Adipocyte (in vitro differentiated cells): ENCODE measurements at places on chromosomes 3 and 15.

DNA sequence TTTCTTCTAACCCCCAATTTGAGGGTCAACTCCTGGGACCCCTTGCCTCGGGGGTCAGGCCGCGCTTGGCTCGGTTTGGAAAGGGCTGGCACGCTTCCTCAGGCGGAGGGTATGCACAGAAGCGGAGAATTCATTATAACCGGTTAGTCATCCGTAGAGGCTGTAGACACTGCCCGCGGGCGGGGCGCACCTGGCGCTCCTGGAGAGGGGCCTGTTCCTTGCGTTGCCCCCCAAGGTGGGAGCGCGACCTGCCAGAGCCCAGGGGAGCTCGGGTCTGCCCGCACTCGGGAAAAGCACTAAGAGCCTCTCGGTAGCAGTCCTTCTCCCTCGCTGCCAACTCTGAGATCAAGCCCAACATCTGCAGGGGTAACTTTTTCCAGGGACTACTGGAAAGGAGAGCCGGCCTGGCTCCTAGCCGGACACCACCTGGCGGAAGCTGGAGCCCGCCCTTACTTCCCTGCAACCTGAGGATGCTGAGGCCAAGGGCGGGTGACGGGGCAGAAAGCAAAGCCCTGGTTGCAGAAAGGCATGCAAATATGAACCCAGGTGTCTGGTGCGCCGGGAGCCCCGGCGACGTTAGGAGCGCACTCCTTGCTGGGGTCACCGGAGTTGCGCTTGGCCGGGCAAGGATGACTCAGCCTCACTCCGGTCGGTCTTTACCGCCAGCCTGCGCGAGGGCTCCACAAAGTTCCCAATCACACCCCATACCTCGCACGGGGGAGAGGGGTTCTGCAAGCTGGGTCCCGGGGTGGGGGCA, 1.5 kb upstream of the CACNA2D3 start:
- DNase-seq, result peak; percentile 12

GRCh38 chr3:2153547-2153946, 54.9 kb downstream of the CNTN4 start:
- no peak for DNase-seq

DNA sequence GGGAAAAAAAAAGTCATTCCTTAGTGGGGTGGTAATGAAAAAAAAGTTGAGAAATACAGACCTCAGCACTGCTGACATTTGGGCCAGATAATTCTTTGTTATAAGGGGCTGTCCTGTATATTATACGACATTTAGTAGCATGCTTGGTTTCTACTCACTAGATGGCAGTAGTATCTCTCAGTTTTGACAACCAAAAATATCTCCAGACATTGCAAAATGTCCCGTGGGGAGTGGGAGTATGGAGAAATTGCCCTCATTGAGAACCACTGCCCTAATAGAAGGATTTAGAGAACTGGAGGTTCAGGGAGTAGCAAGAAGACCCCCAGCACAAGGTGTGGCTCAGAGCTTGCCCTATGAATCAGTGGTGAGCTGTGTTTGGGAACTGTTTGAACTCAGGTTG, 28.6 kb upstream of the TEX264 start:
- DNase-seq, result peak; percentile 54

- DNase-seq, result no peak
These were observed 51.8 kb upstream of the ADPGK start for GRCh38 chr15:72835294-72835890.

DNA sequence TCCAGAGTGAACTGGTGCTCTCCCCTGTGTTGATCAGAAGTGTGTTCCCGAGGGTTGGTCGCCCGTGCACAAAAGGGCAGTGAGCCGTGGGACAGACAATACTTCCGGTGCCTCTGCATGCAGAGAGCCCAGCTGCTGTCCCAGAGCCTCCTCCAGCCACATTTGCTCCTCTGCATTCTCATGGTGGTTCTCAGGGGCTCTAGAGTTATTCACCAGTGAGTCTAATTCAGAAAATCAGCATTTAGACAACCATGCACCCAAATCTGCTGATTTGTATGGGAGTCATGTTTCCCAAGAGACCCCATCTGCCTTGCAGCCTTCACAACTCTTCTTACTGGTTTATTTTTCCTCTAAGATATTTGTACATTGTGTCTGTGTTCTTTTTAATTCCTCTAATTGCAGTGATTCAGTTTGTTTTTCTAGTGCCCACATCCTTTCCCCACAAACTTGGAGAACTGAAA, 107.0 kb upstream of the SPRED1 start:
- peak; percentile 31 for DNase-seq

- DNase-seq, result peak; percentile 47
These were observed 11.7 kb upstream of the SEMA3B start for GRCh38 chr3:50256978-50257890.

GRCh38 chr3:183560607-183561006, 5.1 kb upstream of the KLHL6 start:
- no peak for DNase-seq

GRCh38 chr15:94602754-94603470, 371.6 kb downstream of the MCTP2 start:
- DNase-seq, result no peak

- peak; percentile 80 for DNase-seq
These were observed 2.1 kb upstream of the HACD2 start for GRCh38 chr3:123586968-123587367.

- peak; percentile 80 for DNase-seq
These were observed 118.7 kb upstream of the SMAD3 start for GRCh38 chr15:66946578-66947164.

DNA sequence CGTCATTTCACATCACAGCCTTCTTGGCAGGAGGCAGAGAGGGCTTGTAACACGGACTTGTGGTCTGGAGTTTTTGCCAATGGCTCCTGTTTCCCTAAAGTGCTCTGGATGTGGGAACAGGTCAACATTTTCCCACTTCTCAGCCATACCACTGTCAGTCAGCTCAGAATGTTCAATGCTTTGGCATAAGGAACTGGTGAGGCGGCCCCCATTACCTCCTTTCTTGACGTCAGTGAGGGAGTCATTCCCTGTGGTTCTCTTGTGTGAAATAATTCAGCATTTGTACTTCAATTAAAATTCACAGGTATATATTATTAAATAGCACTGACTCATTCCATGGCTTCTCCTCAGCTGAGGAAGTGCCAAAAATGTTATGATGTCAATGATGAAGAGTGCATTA, 167.1 kb downstream of the P3H2 start:
- DNase-seq, result no peak

GRCh38 chr15:40029979-40030893, 8.7 kb downstream of the SRP14 start:
- DNase-seq, result no peak

DNA sequence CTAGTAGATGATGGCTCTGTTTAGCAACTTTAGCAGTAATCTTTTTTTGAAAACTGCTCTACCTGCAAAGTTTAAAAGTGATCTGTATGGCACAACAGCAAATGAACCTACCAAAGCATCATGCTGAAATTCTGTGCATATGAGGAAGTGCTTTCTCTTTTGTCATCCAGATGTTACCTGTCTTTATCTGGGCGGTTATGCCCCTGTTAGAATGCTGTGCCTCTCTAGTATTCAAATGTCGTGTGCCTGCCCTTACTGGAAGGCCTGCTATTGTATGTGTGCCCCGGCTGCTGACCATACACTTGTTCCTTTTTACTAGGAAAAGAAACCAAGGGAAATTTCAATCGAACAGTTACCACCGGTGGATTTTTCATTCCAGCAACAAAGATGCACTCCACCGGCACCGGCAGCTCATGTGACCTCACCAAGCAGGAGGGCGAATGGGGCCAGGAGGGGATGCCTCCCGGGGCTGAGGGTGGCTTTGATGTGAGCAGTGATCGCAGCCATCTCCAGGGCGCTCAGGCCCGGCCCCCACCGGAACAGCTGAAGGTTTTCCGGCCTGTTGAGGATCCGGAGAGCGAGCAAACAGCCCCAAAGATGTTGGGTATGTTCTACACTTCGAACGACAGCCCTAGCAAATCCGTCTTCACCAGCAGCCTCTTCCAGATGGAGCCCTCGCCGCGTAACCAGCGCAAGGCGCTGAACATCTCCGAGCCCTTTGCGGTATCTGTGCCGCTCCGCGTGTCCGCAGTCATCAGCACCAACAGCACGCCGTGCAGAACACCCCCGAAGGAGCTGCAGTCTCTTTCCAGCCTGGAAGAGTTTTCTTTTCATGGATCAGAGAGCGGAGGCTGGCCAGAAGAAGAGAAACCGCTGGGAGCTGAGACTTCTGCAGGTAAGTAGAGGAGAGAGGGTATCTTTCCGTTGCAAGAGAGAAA, 61.6 kb downstream of the TMEM39A start:
- no peak for DNase-seq

DNA sequence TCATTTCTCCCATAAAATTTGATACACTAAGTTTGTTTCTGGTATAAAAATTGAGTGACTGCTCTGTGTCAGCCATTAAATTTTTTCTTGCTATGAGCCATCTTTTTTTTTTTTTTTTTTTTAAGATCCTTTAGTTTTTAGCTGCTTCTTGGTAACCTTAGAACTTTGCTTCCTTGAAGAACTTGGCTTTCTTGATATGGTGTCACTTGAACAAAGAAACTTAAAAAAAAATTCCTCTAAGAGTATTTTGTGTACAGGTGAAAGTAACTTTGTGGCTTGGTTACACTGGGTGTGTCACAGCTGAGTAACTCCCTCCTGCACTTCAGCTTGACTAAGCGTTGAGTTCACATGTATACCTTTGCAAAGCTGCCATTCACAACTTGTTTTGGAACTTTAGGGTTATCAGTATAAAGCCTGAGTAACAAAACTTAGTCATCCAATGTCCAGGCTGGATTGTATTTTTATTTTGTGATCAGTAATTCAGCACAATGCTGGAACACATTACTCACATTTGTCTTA, 6.5 kb downstream of the CHD2 start:
- DNase-seq, result no peak

- DNase-seq, result no peak
These were observed 716.2 kb downstream of the DIPK2A start for GRCh38 chr3:144687862-144688261.

- DNase-seq, result peak; percentile 73
These were observed 730 bp downstream of the HIGD1A start for GRCh38 chr3:42803414-42804105.

- peak; percentile 19 for DNase-seq
These were observed 98.5 kb downstream of the MTHFS start for GRCh38 chr15:79798311-79798710.

DNA sequence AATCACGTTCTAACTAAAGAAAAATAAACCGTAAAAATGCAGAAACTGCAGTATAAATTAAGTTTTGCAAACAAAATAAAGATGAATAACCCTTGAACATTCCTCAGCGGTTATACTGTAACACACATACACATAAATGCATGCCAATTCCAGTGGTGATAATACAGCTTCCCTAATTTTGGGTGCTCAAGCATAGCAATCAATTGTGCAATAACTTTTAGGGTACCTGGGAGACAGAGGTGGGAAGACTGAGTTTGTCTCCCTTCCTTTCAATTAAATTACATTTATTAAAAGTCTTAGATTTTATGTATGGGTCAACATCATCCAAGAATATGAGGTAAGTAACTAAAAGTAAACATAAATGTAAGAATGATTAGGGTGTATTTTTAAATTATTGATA, 71.8 kb downstream of the SETD2 start:
- DNase-seq, result no peak

DNA sequence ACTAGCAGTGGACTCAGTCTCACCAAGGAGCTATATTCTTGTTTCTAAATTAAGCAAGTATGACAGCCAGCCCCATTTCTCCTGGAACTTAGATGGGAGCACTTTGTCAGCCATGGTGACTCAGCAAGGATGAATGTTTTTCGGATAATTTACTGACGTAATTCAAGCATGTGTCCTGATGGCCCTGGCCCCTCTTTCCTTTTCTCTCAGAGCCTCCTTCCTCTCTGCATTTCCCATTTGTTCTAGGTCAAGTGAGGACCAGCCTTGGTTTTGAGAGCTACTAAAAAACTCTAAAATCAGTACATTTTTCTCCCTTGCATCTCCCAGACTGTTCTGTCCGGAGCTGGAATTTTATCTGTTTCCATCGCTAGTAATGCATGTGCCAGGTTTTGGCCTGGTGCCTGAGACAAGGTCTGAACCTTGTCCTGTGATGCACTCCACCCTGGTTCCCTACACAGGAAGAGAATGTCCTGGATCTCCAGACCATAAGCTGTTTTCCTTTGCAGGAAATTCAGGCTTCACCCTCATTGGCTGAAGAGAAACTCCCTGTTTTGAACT, 256.6 kb upstream of the ROPN1 start:
- DNase-seq, result peak; percentile 74

GRCh38 chr15:59812250-59812870, 123.2 kb upstream of the BNIP2 start:
- no peak for DNase-seq

- no peak for DNase-seq
These were observed 235.7 kb upstream of the ATP10A start for GRCh38 chr15:26098801-26099200.

GRCh38 chr3:28265641-28266040, 24.2 kb downstream of the CMC1 start:
- no peak for DNase-seq

DNA sequence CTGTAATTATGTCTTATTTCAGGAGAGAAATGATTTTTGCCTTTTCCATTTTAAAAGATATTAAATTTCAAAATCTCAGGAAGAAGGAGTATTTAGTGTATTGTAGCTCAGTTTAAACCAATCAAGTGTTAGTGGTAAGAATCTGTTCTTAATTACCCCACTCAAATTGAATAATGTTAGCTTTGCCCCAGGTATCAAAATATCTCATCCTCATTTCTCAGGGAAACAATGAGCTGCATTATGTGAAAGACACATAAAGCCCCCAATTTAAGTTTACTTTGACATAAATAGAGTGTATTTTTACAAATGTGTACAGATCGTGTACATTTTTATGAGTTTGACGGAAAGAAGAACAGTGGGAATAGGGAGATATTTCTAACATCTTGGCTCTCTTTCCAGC, 317.4 kb upstream of the RARB start:
- DNase-seq, result no peak

DNA sequence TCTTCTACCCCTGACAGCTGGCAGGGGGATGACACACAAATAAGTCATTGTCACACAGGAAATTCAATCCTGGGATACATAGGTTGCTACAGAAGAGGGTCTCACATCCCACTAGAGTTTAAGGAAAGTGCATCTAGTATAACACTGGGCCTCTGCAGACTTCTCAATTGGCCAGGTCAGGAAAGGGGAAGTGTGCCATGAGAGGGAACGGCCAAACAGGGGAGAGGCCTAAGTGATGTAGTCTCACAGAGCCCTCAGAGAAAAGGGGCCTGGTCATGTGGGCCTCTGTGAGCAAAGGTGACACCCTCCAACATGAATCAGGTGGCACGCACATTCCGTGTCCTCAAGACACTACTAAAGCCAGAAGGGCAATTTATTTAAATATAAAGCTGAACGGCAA, 11.2 kb downstream of the ZXDC start:
- no peak for DNase-seq

GRCh38 chr15:38058596-38059075, 124.2 kb downstream of the TMCO5A start:
- DNase-seq, result no peak

- DNase-seq, result no peak
These were observed 14.9 kb downstream of the ZBTB47 start for GRCh38 chr3:42668413-42668760.

- DNase-seq, result no peak
These were observed 16.3 kb upstream of the SAMD7 start for GRCh38 chr3:169895072-169895471.

GRCh38 chr3:71689291-71689690, 35.9 kb downstream of the EIF4E3 start:
- DNase-seq, result no peak
